Memory B cell (primary cell): ENCODE measurements at places on chromosomes 1 and 21.

- DNase-seq, result no peak
These were observed 26.2 kb upstream of the PLCH2 start for GRCh38 chr1:2449636-2450454.

GRCh38 chr1:77874804-77875445, 13.5 kb upstream of the NEXN start:
- DNase-seq, result no peak

- no peak for DNase-seq
These were observed 460 bp upstream of the ADORA1 start for GRCh38 chr1:203126866-203127665.

DNA sequence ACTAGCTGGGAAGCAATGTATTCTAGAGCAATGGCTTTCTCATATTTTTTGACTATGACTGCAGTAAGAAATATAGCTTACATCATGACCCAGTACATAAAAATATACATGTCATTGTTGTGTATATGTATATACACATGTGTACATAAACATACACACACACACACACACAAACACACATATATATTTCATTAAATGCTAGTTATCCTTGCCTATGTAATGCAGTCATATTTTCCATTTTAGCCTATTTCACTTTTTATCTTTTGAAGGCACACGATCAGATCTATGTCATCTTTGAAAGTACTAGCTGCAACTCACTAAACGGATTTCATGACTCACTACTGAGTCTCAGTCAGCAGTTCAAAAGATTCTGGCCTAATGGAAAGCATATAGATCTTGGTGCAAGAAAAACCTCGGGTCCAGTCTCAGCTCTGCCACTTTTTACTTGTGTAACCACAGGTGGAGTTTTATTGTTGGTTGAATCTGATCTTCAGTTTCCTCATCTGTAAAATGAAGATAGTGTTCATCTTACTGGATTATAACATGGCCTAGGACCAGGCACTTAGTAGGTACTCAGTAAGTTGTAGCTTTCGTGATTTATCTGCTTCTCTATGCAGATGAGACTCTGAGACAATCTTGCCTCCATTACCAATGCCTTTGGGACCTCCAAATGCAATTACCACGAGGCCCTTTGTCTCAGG, 325.6 kb downstream of the RRAGC start:
- no peak for DNase-seq
